ENCODE measurements at places on chromosomes 6 and 20. TPM values are rescaled to one million over a fixed set of nuclear protein-coding genes. Genes with fewer than 3 reads are reported as not detected.

GSTA3 gene
- total RNA-seq, result 0.17 TPM

SLC17A3 gene
- not detected for total RNA-seq

RBM38 gene
- total RNA-seq, result 3.3 TPM

ROS1 gene
- total RNA-seq, result under 0.01 TPM

GABRR1 gene
- not detected for total RNA-seq

NFKBIL1 gene
- 32.9 TPM for total RNA-seq

CST2 gene
- not detected for total RNA-seq

TP53RK gene
- total RNA-seq, result 15.4 TPM

LPA gene
- total RNA-seq, result not detected

PCK1 gene
- total RNA-seq, result not detected

PGBD1 gene
- 3.8 TPM for total RNA-seq

BLTP3A gene
- 1.2 TPM for total RNA-seq

ARMH2 gene
- not detected for total RNA-seq

SYTL3 gene
- total RNA-seq, result 9.5 TPM

PPP1R3G gene
- 3.8 TPM for total RNA-seq

All from bronchial smooth muscle cell (primary cell).